Activated CD8-positive, alpha-beta memory T cell treated with anti-CD3 and anti-CD28 coated beads, Interleukin-2, amount 50 U/mL, for 48 hours (primary cell): ENCODE measurements at places on chromosomes 11 and 22.
A peak's percentile ranks its signal among the peaks of the same experiment; 100 is the strongest.

DNA sequence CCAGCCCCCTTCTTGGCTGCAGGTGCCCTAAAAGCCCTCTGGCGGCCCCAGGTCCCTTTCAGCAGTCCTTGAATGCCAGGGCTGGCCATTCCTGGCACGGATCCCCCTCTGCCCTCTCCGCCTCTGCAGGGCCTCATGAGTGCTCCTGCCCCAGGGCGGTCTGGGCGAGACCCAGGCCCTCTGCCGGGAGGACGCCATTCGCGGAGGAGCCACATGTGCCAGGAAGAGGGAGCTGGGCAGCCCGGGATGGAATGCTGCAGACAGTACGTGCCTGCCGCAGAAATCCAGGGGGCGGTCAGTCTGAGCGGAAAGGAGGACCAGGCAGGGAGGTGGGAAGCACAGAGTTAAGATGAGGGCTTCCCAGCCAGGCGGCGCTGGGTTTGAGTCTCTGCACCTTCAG lies 2.8 kb downstream of the CABP7 start:
- DNase-seq: no peak

DNA sequence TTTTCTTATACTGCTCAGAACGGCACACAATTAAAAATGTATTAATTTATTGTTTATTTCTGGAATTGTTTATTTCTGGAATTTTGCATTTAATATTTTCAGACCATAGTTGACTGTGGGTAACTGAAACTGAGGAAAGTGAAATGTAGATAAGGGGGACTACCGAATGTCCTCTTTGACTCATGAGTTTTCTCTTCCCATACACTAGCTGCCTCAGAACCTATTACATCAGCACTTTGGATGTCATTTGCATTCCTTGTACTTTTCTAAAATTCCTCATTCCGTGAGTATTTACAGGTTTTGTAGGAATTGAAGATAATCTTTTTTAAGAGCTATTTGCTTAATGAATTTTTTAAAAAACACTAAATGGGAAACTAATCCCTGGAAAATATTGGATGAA lies 29.8 kb downstream of the ZC3H12C start:
- DNase-seq: no peak

- no peak for DNase-seq
Observed at GRCh38 chr11:63490551-63491239, at the start of gene PLAAT5. PLAAT5 (minus strand) TSS chr11:63491167; CDS start chr11:63491034, 133 bp downstream.

DNA sequence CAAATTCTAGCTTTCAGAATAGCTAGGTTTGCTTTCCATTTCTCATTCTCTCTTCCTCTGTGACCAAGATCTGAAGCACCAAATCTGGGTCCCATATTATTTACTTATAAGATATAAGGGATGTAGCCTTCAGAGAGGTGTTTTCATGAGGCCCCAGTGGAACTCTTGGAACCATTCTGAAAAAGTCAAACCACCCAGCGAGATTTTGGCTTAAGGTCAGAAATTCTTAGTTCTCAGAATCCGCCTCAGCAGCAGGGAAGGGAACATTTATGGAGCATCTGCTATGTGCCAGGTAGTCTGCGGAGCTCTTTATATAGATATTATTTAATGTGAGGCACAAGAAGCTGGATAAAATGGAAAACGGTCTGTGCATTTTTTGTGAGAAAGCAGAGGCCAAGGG lies 6.3 kb downstream of the NAV2 start:
- DNase-seq: no peak

DNA sequence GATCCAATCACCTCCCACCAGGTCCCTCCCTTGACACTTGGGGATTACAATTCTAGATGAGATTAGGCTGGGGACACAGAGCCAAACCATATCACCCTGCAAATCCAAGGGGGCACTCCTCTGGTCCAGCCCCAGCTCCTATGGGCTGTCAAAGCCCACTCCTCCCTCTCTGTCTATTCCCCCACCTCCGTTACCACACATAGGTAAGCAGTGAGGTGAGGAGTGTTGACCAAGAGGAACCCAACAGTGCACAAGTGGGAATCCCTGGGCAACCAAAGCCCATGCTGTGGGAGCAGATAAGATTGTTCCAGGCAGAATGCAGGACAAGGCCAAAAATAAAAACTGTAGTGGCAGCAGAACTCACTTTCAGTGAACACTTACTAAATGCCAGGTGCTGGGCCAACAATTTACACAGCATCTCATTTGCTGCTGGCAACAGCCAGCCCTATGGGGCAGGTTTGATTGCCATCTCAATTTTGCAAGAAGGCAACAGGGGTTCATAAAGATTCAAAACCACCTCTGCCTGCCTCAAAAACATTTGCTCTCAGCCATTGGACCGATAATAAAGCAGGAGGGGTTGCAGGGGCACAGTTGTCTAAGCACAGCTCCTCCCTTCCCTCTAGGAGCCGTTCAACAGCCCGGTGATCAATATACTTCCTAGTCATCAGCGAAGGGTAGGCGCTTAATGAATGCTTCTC lies 8.9 kb downstream of the SDF2L1 start:
- DNase-seq: no peak

DNA sequence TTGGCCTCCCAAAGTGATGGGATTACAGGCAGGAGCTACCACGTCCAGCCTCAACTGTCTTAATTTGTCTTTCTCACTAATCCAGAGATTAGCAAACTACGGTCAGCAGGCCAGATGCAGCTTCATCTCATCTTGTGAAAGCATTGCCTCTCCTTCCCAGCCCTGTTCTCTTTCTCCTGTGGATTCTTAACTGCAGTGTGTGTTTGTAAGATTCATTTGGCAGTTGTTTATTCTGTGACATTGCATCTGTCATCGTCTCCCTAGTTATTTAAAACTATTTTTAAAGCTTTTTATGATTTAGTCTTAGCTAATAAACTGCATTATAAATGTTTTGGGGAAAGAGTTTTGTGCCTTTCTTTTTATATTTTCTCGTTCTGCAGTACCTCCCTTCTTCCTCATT lies 29.2 kb downstream of the RNF169 start:
- no peak for DNase-seq

DNA sequence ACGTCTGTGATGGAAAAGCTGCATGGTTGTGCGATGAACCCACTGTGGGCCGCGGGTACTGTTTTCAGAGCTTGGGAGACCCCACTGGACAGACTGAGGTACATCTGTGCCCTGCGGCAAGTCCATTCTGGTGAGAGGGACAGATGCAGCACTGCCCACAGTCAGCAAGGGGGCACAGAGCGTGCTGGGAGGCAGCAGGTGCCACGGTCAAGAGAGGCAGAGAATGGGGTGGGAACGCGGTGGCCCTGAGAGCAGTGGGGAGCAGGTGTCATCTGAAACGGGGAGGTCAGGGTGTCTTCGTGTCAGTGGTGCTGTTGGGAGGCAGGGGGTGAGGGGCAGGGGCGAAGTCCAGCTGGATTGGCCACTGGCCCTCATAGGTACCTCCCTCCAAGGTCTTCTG lies 32.0 kb downstream of the TBC1D22A start:
- peak; percentile 42 for DNase-seq

- DNase-seq: no peak
Observed at GRCh38 chr22:17563936-17564391, 666 bp downstream of the SLC25A18 start.

DNA sequence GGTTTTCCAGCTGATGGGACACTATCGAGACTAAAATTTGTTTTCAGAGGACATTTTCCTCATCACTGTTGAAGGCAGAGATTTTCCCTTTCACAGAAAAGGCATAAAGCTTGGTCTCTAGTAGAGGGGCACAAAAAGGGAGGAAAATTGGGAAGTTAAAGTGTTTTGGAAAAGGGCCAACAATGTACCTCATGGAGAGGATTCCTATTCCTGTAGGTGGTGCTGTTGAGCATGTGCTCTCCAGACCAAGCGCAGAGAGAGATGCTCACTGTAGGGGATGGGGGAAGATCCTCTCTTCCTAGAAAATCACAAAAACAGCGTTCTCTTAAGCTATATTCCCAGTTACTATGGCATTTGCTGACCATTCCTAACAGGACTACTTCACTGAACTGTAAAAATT lies 44.9 kb downstream of the OR4C46 start:
- no peak for DNase-seq

DNA sequence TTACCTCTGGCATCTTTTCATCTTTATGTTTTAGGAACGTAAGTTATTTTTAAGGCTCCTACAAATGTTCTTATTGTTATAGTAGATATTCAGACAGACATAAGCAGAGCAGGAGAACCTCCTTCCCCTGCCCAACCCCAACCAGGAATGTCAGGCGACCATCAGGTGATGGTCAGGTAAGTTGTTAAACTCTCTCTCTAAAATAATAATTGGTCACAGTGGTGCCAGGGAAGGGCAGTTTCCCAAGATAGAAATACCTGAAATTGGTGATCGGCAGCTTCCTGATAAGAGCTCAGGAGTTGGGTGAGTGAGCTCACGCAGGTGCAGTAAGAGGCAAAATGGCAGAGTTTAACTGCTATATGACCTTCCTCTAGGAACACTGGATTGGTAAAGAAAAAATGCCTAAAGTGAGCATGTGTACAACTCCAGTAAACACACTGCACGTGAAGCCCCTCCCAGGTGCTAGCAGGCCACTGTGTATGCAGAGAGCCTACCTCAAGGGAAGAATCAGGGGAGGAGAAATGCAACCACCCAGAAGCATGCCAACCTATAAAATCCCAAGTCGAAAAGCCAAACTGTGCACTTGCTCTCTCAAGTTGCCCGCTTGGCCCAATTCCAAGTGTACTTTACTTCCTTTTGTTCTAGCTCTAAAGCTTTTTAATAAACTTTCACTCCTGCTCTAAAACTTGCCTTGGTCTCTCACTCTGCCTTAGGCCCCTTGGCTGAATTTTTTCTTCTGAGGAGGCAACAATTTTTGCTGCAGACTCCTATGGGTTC lies 273.9 kb downstream of the SBF2 start:
- DNase-seq: no peak

DNA sequence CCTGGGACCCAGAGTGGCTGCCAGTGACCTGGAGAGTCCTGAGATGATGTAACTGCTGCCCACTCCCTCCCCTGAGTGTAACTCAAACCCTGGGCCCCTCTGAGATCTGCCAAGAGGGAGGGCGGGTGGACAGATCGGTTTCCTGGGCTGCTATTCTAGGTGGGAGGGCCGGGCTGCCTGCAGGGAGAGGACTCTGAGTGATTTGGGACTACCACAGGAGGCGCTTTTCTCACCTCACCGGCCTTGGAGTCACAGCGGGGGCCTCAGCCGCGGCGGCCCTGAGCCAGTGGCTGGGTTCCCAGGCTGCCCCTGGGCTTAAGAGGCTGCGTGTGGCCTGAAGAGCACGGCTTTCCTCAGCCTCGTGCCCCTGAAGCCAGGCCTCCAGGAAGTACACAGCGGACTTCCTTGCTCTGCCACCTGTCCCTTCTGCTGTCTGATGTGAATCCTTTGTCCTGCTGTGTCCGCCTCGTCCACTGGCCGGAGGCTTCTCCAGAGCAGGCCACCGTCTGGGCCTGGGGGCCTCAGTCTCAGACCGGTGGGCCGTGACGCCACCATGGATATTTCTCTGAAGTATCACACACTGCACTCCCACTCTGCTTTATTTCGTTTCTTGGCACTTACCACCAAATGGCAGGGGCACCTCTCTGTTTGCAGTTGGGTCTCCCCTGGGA lies 11.5 kb downstream of the RELT start:
- DNase-seq: no peak

DNA sequence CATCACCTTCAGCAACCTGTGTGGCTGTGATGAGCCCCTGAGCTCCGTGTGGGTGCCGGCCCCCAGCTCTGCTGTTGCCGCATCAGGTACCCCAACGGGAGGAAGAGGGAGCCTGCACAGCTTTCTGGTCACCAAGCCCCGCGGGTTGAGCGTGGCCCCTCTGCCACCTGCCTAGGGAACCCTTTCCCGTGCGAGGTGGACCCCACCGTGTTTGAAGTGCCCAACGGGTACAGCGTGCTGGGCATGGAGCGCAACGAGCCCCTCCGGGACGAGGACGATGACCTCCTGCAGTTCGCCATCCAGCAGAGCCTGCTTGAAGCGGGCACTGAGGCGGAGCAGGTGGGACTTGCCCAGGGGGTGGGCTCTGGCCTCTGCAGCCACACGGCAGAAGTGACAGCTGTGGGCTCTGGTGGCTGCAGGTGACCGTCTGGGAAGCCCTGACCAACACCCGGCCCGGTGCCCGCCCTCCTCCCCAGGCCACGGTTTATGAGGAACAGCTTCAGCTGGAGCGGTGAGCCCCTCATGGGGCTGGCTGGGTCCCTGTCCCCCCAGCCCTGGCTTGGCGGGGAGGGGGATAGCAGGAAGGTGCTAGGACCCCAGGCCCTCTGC lies 1.9 kb upstream of the SSH3 start:
- no peak for DNase-seq

GRCh38 chr11:19520681-19521080 lies 192.0 kb upstream of the NAV2 start:
- DNase-seq: no peak

DNA sequence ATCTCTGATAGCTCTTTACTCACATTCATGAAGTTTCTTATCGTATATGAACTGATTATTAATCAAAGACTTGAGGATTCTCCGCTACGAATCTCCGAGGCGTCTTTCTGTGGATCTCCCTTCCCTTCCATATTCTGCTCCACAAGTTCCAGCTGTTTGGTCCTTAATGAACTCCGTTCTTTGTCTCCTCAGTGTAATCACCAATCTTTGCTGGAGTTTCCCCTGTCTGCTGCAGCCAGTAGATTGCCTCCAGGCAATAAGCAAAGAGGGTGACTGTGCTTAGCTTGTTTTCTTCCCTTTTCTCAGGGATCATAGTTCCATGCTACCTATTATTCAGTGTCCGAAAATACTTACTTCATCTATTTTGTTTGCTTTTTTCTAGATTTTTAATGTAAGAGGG lies 169.6 kb upstream of the FOLH1 start:
- no peak for DNase-seq

DNA sequence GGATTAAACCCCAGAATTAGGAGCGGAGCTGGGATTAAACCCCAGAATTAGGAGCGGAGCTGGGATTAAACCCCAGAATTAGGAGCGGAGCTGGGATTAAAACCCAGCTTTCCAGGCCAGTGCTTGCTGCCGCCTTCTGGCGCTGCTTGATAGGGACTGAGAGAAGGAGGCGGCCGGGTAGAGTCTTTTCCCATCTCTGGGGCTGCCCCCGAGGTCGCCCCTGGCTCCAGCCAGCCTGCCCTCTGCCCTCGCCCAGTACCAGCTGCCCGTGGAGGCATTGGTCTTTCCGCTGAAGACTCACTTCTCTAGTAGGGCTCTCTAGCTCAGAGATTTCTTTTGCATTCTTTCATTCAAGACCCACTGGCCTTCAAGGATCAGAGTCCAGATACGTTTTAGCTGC lies 5.2 kb downstream of the TRMU start:
- DNase-seq: no peak

DNA sequence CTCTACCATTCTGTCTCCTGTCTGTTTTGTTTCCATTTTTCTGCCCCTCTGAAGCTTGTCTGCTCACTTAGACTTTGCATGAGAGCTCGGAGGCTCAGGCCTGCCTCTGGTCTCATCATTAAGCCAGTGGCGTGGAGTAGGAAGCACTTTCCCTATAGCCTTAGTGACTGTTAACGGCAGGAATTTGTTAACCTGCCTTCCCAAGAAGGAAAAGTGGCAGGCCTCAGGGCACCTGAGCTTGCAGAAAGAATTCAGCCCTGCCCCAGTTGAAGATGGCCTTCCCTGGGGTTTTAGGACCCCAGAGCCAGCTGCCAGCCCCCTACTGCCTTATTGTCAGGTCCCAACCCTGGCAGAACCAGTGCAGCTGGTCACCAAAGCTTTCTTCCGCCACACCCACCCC lies 93.2 kb downstream of the PKNOX2 start:
- DNase-seq: no peak

- no peak for DNase-seq
Observed at GRCh38 chr22:43203471-43203981, 16.6 kb upstream of the TTLL12 start.
